AML-193 (cell line): ENCODE measurements at places on chromosomes 2 and 18.

DNA sequence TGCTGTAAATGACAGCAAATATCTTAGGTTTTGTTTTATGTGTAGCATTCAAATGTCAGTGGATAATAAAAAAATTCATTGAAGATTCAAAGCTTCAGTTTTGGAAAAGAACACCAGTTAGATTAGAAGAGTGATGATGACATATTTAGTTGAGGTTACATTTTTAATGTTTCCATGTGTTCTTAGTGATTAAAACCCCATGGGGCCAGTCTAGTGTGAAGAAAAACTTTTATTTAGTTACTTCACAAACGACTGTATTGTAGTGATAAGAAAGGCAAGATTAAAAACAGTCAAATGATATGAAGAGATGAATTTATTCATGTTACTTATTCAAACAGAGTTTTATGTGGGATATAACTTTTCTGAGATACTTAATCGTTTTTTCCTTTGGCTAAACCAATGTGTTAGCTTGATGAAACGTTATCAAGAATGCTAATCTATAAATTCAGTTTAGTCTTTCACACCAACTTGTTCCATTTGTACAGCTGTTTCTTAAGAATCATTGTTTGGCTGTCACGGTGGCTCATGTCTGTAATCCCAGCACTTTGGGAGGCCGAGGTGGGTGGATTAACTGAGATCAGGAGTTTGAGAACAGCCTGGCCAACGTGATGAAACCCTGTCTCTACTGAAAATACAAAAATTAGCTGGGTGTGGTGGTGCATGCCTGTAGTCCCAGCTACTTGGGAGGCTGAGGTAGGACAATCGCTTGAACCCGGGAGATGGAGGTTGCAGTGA, 11.6 kb downstream of the BMPR2 start:
- DNase-seq: no peak

DNA sequence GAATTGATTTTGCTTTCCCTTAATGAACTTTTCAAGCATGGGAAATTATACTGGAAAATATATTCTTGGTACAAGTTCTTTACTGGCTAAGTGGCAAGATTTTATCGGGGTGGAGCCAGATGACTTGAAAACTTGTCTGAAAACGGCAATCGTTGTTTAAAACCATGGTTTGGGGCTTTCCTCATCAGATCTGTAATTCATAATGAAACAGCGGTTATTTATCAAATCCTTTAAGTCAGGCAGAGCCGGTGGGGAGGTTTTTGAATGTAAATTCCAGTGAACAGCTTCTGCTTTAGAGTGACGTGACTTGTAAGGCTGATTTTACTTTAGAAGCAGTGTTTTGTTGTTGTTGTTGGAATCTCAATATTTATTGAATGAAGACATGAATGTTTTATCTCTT, 2.6 kb downstream of the SEC11C start:
- no peak for DNase-seq

- no peak for DNase-seq
Measured at GRCh38 chr18:8504880-8505435, 104.3 kb upstream of the RAB12 start.

GRCh38 chr2:206231669-206232286, 42.7 kb upstream of the ZDBF2 start:
- no peak for DNase-seq

DNA sequence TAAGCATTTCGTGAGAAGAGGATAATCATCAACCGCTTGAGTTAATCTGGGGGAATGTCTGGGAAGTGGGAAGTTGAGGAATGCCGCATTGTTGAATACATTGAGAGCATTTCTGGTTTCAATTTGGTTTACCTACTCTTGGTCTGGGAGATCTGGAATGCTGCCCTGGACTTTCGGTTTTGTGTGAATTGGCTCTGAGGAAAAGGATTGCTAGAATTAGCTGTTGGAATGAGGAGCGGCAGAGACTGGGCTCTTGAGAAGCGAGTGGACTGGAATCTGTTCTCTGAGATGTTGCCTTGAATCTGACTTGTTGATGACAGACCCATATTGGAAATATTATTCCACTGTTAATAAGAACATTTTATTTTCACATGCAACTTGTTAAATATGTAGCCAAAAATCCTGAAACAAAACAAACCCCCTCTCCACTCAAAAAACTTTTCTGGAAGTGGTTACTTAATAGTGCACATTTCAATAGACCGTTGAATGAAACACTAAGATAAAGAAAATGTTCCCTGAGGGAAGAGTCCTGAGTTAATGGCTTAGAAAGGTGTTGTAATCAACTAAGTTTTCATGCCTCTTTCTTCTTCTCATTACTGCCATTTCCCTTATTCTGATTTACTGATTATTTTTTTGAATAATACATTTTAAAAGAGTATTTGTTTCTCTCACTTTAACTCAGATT, 50.8 kb downstream of the PTPRM start:
- DNase-seq: no peak

DNA sequence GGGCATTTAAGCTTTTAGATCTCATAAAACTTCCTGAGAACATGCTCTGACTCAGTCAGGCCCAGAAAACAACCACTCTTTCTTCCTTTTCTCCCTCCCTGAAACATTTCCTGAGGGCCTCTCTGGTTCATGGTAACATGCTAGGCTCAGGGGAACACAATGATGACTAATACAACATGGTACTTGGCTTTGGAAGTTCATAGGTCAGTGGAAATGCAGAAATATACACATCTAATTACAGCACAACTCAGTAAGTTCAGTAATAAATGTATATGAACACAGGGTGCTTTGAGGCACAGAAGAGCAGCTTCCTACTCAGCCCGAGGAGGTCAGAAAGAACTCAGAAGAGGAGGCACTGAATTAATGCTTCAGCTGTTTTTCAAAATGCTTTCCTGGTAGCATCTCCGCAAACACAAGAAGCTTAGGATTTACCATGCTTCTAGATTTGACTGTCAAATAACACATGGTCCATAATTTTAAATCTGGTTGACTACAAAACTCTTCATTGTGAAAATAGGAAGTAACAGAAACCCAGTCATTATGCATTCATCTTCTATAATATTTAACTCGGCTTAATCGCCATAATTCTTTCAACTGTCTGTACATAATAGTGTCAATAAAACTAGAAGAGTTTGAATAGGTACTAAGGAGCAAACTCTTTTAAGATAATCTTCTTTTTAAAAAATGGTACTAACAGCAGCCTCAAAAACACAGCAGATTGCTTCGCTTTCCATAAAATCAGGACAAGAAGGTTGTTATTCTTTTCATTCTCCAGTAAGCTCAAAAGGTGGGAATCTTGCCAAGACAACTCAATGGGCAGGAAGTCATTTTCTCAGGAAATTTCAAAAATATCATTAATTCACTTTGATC, 251.3 kb downstream of the DLGAP1 start:
- DNase-seq: no peak

- peak; percentile 36 for DNase-seq
Measured at GRCh38 chr2:172095146-172095904, 7.4 kb downstream of the DLX2 start.

- no peak for DNase-seq
Measured at GRCh38 chr2:241853651-241854341, 4.9 kb downstream of the PDCD1 start.

GRCh38 chr2:238702276-238703052, 145.4 kb upstream of the TWIST2 start:
- DNase-seq: no peak

DNA sequence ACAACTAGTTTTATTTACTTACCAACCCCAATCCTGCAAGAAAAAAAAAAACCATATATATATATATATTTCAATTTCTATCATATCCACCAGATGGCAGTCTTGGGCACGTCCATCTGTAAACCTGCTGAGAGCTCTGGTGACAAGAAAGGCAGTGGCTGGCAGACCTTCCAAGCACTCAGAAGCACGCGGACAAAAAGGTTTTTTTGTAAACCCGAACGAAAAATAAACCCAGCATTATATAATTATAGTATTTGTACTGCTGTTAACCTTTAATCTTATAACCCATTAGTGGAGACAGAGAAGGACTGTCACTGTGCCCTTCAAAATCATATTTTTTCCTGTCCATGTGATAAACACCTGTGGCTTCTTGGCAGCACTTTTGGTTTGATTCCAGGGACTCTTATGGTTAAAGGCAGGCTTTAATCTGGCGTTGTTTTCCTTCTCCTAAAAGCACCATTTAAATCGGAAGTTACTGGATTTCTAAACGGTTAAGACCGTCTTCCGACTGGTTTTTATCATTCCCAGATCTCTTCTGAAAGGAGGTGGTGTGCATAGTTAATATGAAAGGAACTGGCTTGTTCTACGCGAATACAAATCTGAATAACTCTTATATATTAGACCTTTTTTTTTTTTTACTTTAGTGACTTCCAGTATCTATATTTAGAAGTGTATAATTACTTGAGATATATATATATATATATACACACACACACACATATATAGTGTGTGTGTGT, 31.0 kb upstream of the SLC3A1 start:
- DNase-seq: peak; percentile 77

GRCh38 chr2:58543442-58543841, 302.3 kb upstream of the FANCL start:
- no peak for DNase-seq

DNA sequence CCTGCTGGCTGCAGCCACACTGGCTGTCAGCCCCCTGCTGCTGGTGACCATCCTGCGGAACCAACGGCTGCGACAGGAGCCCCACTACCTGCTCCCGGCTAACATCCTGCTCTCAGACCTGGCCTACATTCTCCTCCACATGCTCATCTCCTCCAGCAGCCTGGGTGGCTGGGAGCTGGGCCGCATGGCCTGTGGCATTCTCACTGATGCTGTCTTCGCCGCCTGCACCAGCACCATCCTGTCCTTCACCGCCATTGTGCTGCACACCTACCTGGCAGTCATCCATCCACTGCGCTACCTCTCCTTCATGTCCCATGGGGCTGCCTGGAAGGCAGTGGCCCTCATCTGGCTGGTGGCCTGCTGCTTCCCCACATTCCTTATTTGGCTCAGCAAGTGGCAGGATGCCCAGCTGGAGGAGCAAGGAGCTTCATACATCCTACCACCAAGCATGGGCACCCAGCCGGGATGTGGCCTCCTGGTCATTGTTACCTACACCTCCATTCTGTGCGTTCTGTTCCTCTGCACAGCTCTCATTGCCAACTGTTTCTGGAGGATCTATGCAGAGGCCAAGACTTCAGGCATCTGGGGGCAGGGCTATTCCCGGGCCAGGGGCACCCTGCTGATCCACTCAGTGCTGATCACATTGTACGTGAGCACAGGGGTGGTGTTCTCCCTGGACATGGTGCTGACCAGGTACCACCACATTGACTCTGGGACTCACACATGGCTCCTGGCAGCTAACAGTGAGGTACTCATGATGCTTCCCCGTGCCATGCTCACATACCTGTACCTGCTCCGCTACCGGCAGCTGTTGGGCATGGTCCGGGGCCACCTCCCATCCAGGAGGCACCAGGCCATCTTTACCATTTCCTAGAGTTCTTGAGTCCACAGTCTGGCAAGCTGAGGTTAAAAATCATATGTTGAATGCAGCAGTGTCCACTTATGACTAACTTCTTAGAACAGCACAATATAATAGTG, 741 bp downstream of the GPR148 start:
- no peak for DNase-seq

- no peak for DNase-seq
Measured at GRCh38 chr2:160010361-160011145, 51.9 kb downstream of the PLA2R1 start.

- no peak for DNase-seq
Measured at GRCh38 chr2:191501561-191502168, 176.3 kb upstream of the NABP1 start.

DNA sequence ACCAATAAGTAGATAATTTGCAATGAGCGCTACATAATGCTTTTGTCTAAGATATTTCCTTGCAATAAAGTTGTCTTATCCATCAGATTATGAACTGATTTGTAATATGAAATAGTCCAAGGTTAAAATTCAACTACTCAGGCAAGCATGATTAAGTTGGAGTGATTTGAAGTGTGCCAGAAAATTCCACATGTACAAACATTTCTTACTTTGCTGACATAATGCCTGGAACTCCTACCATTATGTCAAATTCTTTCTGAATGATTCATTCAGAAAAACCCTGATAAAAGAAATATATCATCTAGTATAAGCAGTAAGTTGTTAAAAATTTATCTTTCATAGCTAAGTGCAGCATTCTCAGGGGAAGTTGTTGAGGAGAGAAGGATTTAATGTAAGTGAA, 87.3 kb downstream of the CBLN2 start:
- DNase-seq: no peak

GRCh38 chr2:101305492-101306078, 2.9 kb downstream of the RNF149 start:
- DNase-seq: no peak

GRCh38 chr2:217903859-217904613, 98.8 kb downstream of the TNS1 start:
- no peak for DNase-seq

GRCh38 chr2:23691106-23691470, 235.8 kb downstream of the ATAD2B start:
- DNase-seq: no peak

GRCh38 chr2:10704034-10704594, 14.3 kb upstream of the NOL10 start:
- no peak for DNase-seq
